ENCODE measurements at places on chromosomes 12 and 14.

DNA sequence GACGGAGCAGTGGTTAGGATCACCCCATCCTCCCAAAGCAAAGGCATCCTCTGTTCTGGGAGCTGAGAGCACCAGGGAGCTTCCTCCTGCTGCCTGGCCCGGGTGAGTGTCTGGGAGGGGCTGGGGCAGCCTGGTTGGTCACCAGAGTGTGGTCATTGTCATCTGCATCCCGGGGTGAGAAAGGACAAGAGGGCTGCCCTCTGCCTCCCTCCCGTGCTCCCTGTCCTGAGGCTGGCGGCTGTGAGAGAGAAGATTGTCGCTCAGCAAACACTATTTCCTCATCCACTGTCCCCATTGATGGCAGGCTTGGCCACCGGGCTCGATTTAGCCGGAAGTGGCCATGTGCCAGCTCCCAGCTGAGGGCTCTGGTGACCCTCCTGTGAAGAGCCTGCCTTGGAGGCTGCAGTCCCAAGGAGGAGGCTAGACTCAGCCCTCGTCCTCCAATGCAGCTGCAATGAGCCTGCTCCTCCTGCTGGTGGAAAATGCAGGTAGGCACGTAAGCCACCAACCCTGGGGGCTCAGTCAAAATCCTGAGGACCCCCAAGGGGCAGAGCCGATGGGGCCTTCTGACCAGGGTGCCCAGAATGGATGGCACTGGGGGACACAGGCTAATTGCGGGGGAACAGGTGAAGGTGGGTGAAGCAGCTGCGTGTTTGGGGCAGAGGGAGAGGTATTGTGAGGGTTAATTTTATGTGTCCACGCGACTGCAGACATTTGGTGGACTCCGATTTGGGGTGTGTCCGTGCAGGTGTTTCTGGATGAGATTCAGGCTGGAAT, 155.7 kb downstream of the KIF26A start:
- DNase-seq: no peak

DNA sequence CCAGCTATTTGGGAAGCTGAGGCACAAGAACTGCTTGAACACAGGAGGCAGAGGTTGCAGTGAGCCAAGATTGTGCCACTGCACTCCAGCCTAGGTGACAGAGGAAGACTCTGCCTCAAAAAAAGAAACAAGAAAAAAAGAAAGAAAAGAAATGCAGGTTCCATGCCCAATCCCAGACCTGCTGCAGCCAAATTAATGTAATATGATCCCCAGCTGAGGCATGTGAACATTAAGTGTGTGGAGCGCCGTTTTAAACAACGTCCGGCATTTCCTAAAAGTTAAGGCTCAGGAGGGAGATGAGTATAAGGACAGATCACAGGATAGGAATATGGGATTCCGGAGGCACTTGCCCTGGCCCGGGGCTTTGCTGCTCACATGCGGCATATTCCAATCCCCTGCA, 162.9 kb downstream of the KSR2 start:
- no peak for DNase-seq

- DNase-seq: no peak
Measured at GRCh38 chr12:105773471-105773870, 365.3 kb downstream of the NUAK1 start.

- no peak for DNase-seq
Measured at GRCh38 chr14:34824826-34825225, 50.3 kb downstream of the BAZ1A start.

- no peak for DNase-seq
Measured at GRCh38 chr14:85617791-85618190, 87.8 kb downstream of the FLRT2 start.

DNA sequence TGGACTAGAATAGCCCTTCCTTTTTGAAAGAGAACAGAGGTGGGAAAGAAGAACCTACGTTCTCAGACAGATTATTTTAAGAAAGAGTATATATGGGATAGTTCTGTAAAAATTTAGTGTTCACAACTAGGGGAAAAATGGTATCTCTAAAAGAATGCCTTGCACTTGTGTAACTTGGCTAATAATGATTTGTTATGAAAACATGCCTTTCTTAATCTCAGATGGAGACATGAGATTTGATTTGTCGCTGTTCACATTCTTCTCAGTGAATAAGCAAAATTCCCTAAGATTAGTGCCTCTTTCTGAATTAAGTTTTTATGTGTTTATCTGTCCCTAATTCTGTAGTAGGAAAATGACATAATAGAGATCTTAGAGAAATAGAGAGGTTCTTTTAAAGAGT, 100.8 kb downstream of the USP15 start:
- no peak for DNase-seq
